ENCODE measurements at places on chromosomes 3 and 15.

DNA sequence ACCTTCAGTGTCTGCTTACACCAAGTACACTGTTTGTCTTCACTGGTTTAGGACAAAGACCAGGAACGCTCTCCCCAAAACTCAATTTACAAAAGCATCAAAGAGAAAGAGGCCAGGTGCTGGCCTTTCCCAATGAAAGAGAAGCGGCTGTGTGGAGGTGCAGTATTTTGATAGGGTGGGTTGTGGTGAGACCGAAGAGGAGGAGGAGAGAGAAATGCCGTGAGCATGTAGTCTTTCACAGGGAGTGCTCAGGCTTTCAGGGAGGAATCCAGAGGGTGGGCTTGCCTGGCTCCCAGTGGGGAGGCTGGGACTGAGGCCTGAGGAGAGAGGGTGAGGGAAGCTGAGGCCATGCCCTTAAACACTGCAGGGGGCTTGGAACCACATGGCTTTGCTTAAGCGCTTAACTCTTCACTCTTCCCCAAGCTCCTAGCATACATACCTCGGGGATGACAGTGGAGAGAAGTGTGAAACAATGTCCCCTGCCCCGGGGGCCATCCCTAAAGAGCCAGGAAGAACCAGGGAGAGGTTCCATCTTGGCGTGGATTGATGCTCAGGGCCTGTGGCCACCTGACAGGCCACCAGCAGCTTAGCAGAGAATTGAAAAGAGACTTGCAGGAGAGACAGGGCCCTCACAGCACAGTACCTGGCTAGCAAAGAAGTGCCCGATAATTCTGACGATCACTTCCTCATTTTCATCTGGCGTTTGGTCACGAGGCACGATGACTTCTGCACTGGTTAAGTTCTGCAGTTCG lies 60.5 kb downstream of the SENP2 start:
- DNase-seq = no peak

DNA sequence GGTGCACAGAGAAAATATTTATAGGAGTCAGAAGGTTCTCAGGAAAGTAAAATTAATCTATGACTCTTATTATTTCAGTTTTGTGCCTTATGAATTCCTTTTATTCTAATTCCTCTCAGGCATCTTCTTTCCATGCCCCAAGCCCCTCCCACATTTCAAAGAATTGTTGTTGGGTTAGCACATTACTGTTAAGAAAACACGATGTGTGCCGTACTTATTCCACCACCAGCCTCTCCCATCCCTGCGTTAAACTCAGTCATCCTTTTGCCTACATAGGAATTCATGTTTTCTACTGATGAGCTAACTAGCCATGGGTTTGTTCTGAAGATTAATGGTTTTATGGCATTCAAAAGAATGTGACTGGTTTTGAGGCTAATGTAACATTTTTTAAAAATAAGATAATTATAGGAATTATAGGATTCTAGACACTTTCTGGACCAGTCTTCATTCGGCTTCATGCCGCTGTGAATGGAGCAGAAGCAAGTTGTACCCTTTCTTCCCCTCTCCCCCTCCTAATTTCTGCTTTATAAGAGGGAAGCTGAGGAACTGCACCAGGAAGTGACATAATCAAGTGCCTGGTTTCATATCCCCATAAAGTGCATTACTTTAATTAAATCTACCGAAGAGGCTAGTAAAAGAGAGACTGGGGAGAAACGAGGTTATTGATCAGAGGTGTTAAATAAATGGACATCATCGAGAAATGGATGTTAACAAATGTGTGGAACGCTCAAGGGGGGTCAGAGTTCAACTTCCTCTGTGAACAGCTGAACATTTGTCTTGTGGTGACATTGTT lies 12.3 kb upstream of the MB21D2 start:
- DNase-seq = no peak

DNA sequence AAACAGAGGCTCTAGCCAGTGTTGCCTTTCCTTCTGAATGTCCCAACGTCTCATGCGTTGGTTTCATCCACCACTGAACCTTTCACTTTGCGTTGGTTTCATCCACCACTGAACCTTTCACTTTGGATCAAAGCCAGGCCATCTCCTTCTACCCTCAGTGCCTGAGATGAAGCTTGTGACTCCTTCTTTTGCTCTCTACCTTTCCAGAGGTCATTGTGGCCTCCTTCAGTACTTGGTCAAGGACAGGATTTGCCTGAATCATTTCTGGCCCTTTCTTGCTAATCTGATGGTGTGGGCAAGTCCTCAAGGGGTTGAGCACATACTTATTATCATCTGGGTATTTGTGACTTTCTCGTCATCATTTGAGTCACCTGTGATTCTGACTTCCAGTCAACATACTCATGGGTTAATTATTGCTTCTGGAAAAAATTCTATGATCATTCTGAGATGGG lies 50.0 kb downstream of the SELENOT start:
- DNase-seq = no peak

DNA sequence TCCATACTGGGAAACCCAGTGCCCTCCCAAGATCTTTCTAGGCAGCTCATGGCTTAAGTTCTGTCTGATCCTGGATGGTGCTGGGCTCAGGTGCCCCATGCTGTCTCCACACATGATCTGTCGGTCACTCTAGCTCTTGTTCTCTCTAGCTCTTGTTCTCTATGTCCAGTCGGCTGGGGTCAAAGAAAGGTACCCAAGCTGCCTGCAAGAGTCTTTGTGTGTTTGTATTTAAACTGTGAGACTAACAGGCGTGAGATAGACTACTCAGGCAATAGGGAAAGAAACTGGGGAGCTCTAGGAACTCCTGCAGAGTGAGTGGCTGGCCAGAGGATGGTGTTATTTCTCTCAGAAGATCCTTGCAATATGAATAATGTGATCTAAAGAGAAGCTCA lies 40.2 kb downstream of the GPR156 start:
- DNase-seq = no peak

DNA sequence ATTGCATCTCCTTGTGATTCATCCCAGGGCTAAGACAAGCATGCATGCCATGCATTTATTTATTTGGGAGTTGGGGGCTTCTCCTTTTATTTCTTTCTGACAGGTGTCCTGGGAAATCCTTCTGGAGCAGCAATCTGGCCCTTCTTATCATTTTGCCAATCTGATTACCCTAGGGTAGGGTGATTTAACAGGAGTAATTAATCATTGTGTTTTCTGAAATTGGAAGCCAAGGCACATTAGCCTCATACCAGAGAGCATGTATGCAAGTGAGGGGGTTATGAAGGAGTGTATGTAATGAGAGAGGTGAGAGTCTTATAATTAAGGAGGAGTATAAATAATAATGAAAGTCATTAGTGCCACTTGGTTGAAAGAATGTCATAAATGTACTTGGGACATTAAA lies 37.4 kb upstream of the ARPP21 start:
- DNase-seq = no peak
